Activated T-cell treated with anti-CD3 and anti-CD28 coated beads for 48 hours (primary cell): ENCODE measurements at places on chromosomes 5 and 9.

DNA sequence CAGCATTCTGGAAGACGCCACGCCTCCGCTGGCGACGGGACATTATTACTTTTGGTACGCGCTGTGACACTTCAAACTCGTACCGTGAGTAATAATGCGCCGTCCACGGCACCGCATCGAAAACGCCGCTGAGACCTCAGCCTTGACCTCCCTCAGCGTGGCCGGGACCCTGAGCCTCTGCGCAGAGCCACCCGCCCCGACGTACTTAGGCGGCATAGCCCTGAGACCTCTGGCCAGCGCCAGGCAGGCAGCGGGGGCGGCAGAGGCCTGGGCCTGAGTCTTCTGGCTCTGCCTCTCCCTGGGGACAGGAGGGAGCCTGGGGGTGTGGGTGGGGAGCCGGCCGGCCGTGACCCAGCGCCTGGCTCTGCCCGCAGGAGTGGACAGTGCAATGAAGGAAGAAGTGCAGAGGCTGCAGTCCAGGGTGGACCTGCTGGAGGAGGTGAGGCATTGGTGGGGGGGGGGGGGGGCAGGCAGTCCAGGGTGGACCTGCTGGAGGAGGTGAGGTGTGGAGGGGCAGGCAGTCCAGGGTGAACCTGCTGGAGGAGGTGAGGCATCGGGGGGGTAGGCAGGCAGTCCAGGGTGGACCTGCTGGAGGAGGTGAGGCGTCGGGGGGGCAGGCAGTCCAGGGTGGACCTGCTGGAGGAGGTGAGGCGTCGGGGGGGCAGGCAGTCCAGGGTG lies 8.0 kb downstream of the EGFL7 start:
- no peak for DNase-seq

- no peak for DNase-seq
Observed at GRCh38 chr9:131259432-131259898, 16.8 kb downstream of the FAM78A start.

GRCh38 chr5:3010953-3011763 lies 259.7 kb upstream of the IRX2 start:
- no peak for DNase-seq

GRCh38 chr9:134484479-134484878 lies 157.1 kb upstream of the COL5A1 start:
- no peak for DNase-seq
